ENCODE measurements at places on chromosomes 3 and 15. TPM values are rescaled to one million over a fixed set of nuclear protein-coding genes. Genes with fewer than 3 reads are reported as not detected.

DNA sequence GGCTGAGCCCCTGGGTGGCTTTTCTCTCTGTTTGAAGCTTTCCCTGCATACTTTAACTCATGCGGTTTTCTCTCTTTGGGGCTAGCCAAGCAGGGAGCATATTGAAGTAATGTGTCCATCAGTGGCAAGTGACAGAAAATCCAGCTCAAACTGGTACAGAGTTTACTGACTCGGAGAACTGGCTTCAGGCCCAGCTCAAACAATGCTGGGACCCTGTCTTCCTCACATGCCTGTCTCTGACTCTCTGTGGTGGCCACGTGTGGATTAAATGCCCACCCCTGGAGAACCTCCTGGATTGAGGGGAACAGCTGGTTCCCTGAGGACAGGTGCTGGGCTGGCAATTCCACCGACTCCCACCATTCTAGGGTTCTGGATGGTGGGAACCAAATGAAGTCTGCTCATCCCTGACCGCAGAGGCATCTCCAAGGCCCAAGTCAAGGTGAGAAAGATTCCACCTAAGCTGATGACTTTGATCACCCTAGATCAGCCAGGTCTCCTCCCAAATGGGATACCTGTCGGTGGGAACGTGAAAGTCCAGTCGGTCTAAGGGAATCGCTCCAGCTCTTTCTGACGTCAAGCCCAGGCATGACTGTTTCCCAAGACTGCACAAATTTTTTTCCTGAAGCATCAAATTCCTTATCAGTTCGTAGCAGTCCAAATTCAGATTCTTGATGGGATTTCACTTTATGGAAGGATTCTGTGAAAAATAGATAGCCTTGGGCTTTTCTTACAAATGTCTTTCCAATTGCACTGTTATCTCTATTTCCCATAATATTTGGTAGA is 16.3 kb upstream of the HDAC11 start:
- no peak for DNase-seq

GRCh38 chr3:39282057-39282456 is 2.2 kb upstream of the CX3CR1 start:
- DNase-seq = no peak

DNA sequence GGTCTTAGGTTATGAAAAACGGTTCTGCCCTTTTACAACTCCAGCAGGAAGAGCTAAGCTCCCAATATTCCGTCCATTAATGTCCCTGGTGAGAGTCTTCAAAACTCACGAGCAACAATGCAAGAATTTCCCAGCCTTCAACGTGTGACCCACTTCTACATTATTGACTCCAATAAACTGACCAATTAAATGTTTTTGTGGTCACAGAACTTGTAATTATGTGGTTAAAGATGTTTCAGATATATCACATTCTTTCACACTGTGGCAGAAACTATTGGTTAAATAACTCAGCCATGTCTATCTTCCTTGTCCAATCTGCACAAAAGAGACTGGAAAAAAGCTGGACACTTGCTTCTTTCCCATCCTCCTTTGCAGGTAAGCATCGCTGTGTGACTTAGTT is 286.6 kb upstream of the ADAMTS9 start:
- no peak for DNase-seq

The RFC4 gene
- 100 TPM for total RNA-seq

- DNase-seq = no peak
Measured at GRCh38 chr3:131458653-131459052, 44.1 kb downstream of the MRPL3 start.

The COL8A1 gene
- total RNA-seq = 0.99 TPM

DNA sequence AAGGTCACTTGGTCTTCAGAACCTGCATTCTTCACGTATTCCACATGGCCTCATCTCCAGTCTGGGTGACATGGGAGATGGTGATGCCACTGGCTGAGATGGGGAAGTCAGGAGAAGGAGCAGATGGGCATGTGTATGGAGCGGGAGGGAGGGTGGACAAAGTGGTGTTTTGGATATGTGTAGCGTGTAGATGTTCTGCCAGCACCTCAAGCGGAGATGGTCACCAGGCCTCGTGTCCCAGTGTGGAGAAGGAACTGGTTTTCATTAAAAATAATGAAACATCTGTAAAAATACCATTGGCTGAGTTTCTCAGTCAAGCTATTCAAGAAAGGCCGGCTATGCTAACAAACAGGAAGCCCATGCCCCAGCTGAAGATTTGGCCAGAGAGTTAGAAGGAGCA is 26.2 kb downstream of the LARP6 start:
- DNase-seq = no peak

The TF gene
- total RNA-seq = 0.06 TPM

DNA sequence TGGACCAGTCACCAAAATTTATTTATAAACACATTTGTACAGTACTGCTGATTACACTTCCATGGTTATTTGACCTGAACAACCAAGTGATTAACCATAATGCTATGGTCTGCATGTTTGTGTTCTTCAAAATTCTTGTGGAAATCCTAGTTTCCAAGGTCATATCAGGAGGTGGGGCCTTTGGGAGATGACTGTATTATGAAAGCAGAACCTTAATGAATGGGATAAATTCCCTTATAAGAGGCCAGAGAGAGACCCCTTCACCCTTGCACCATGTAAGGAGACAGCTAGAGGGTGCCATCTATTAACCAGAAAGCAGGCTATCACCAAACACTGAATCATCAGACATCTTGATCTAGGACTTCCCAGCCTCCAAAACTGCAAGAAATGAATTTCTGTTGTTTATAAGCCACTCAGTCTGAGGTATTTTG is 1.9 kb downstream of the SCAPER start:
- no peak for DNase-seq

The ETFA gene
- 90.0 TPM for total RNA-seq

DNA sequence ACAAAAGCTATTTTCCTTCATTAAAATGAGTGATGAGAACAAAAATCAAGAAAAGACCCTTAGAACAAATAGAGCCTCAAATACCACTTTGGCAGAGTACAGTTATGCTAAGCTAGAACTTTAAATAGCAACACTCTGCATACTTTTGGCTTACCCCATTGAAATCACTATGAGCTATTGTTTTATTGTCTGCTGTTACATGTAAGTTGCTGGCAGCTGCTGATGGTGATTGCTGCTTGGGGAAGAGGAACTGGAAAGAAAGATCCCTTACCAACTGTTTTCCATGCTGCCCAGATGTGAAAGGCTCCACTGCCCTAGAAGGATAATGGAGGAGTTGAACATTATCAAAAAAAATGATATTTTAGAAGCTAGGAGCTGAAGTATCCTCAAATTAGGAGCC is 135.4 kb downstream of the SYNPR start:
- no peak for DNase-seq

The CCR9 gene
- total RNA-seq = not detected

DNA sequence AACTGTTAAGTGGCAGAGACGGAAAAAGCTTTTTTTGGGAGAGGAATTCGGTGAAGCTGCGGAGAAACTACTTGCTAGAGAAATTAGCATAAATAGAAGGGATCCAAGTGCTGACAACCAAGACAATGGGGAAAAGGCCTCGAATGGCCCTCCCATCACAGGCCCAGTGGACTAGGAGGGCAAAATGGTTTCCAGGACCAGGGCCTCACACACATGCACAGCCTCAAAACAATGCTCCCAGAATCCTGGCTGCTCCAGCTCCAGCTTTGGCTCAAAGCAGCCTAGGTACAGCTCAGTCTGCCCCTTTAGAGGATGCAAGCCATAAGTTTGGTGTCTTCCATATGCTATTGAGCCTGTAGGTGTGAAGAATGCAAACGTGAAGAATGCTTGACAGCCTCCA is 388.2 kb downstream of the OTOL1 start:
- no peak for DNase-seq

DNA sequence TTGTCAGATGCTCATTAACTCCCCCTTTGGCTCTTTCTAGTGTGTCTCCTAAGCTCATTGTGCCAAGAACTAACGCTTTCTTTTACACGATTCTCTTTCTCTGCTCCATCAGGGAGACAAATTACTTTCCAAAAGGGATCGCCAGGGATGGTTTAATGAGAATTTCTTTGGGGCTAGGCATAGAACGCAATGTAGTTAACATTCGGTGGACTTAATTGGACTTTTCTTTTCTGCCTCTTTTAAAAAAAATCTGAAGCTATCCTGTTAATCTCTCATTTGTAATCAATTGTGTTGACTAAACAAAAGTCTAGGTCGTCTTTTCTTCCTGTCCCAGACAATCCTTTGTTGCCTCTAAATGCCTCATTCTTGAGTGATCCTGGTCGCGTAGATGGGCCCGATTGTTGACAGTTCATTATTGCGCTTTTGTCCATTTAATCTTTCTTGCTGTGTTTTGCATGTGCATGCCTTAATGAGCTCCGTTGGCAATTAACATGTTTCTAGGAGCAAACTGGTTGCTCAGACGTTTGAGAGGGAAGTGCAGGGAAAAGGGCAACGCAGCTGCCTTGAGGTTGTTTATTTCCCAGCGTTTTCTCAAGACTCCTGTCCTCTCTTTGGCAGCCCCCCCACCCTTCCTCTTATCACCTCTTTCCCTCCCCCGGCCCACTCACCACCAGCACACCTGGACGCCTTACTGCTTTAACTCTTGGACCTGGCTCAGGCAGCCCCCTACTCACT is 7.8 kb downstream of the FEZF2 start:
- peak; percentile 46 for DNase-seq

DNA sequence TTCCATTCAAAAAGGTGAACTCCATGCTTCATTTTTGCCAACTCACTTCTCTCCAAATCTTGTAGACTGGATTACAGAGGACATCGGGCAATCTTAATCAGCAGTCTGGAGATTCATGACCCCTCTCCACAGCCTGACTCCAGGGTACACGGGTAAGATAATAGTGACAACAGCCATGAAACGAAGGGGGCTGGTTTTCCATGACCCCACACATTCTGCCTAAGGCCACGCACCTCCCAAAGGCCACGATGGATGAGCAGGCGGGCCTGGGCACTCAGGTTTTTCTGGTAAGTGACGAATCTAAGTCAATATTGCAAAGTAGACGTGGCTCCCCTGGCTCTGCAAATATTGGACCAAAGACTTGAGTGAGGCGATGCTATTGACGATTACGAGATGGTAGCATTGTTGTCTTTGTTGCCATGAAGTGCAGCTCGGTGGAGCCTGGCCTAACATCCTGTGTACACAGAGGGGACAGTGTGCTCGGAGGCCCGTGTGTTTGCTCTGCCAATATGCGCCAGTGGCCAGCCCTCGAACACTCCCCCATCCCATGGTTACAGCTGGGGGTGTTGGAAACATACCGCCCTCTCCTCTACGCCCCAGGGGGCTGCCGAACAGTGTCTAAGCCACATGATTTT is 119.1 kb downstream of the OPA1 start:
- no peak for DNase-seq

GRCh38 chr3:59531066-59531745 is 481.4 kb upstream of the CFAP20DC start:
- DNase-seq = no peak

DNA sequence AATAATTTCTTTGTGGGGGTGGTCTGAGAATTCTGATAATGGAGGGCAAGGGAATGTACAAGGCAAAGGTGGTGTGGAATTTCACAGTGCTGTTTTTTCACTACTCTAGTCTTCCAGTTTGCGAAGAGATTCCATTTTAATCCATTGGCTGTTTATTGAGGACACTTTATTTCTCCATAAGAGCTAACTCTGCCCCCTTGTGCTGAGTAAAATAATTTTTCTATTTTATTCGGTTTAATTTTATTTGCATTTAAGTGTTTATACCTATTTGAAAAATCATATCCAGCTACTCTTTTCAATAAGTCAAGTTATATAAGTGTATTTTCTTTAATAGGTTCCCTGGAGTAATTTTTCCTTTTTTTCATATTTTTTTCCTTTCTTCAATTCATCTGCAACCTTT is 840.1 kb downstream of the TUSC7 start:
- no peak for DNase-seq

DNA sequence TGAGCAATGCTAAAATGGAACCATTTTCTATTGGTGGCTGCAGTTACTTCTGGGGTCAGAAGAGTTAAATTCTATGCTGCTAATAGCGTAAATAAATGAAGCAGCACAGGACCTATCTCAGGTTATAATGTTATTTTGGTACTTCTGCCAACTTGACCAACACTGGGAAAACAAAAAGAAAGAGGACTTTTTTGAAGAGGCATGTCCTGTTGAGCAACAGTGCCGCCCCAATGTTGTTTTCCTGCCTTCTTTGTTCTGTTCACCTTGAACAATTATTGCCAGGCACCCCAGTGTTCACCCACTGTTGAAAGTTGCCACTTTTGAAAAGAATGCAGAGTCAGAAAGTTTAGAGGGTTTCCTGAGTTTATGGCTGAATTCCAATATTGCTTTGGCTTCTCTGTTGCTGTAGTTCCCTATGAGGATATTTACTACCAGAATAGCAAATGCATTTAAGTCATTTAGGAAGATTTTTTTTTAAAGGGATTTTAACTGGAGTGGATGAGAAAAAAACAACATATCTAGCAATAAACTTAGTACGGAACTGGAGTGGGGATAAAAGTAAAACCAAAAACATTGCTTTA is 679.0 kb upstream of the DPPA4 start:
- no peak for DNase-seq

GRCh38 chr3:128488991-128489673 is 3.9 kb downstream of the GATA2 start:
- DNase-seq = no peak

The PLA2G4F gene
- total RNA-seq = not detected

The MRPL3 gene
- 175 TPM for total RNA-seq

GRCh38 chr3:71389911-71390573 is 193.5 kb downstream of the FOXP1 start:
- no peak for DNase-seq

The TRH gene
- not detected for total RNA-seq

GRCh38 chr3:154236331-154236730 is 88.0 kb downstream of the DHX36 start:
- no peak for DNase-seq

DNA sequence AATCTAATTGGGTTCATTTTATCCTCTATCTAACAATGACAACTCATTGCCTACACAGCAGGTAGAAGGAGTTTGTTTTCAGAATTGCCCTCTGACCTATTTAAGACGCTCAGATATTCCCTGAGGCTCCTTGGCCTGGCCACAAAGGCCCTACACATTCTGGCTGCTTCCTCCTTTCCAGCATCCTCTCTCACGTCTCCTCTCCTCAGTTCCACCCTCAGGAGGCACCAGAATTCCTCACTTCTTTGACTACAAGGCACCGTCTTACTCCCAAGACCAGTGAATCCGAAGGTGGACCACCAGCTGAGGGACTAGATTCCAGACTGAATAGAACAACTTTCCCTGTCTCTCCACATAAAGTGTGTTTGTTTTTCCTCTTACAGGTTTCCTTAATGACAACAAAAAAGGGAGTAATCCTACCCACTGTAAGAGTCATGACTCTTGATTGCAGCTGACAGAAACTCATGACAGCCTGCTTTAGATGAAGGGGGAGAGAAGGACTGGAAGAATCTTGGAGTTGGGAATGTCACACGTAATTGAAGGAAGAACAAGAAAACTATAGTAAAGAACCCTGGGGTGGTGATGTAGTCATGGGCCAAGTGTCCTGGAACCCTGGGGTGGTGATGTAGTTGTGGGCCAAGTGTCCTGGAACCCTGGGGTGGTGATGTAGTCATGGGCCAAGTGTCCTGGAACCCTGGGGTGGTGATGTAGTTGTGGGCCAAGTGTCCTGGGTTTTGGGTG is 22.0 kb upstream of the MUC20 start:
- DNase-seq = no peak

GRCh38 chr3:132605374-132605792 is 8.3 kb downstream of the ACKR4 start:
- no peak for DNase-seq

GRCh38 chr15:77192451-77192850 is 121.5 kb upstream of the TSPAN3 start:
- no peak for DNase-seq

The IL17RB gene
- 7.0 TPM for total RNA-seq

GRCh38 chr3:15882577-15882976 is 84.8 kb upstream of the ANKRD28 start:
- DNase-seq = no peak

All from H1 (cell line).